A549 treated with RU486 at 1 μM for 4 hours (cell line): ENCODE measurements at places on chromosomes 1 and 21. TPM values are rescaled to one million over a fixed set of nuclear protein-coding genes. Genes with fewer than 3 reads are reported as not detected.

Gene RSRP1
- 11.3 to 25.3 TPM (median 20.8 TPM) in 5 replicates for total RNA-seq

Gene HES4
- 29.0 to 81.0 TPM (median 71.2 TPM) in 5 replicates for total RNA-seq

Gene ARHGEF16
- 4.0 to 5.3 TPM (median 4.7 TPM) in 5 replicates for total RNA-seq

Gene GPR25
- not detected in 5 replicates for total RNA-seq

Gene E2F2
- 2.8 to 3.4 TPM (median 2.9 TPM) in 5 replicates for total RNA-seq

Gene WNT9A
- total RNA-seq = 5.6 to 9.6 TPM (median 8.2 TPM) in 5 replicates

Gene CLIC6
- total RNA-seq = 0.05 to 0.09 TPM in 2 of 5 replicates, not detected in the others

Gene BRDT
- total RNA-seq = not detected in 5 replicates

Gene LCE1A
- not detected in 5 replicates for total RNA-seq

Gene ASCL5
- 0.15 to 0.20 TPM in 2 of 5 replicates, not detected in the others for total RNA-seq

Gene MACF1
- 44.0 to 52.2 TPM (median 46.8 TPM) in 5 replicates for total RNA-seq

Gene SEC22B
- 5.9 to 9.3 TPM (median 8.0 TPM) in 5 replicates for total RNA-seq

Gene S100A7
- not detected in 5 replicates for total RNA-seq

Gene OLFM3
- not detected in 5 replicates for total RNA-seq

Gene ALPL
- 0.16 to 0.35 TPM (median 0.25 TPM) in 5 replicates for total RNA-seq

Gene CLDN17
- not detected in 5 replicates for total RNA-seq

Gene ZC3H12A
- total RNA-seq = 11.2 to 22.4 TPM (median 18.8 TPM) in 5 replicates

Gene GBP6
- not detected in 5 replicates for total RNA-seq

Gene ATP1A4
- total RNA-seq = not detected in 5 replicates

Gene GUCA2B
- 0.28 to 0.38 TPM in 2 of 5 replicates, not detected in the others for total RNA-seq

Gene CDK18
- total RNA-seq = 0.70 to 1.3 TPM (median 0.90 TPM) in 5 replicates

Gene NME7
- total RNA-seq = 16.3 to 38.8 TPM (median 22.2 TPM) in 5 replicates

Gene GPR37L1
- total RNA-seq = 0.14 to 0.19 TPM (median 0.16 TPM) in 5 replicates

Gene KCNK1
- total RNA-seq = 14.1 to 19.8 TPM (median 17.8 TPM) in 5 replicates

Gene OR2G6
- total RNA-seq = not detected in 5 replicates
